ENCODE measurements at places on chromosomes 16 and 17. TPM values are rescaled to one million over a fixed set of nuclear protein-coding genes. Genes with fewer than 3 reads are reported as not detected.

Gene ZNF598
- 14.5 TPM for total RNA-seq

Gene TMC7
- 0.69 TPM for total RNA-seq

- DNase-seq, result no peak
Observed at GRCh38 chr16:19680881-19681340, 37.1 kb downstream of the KNOP1 start.

DNA sequence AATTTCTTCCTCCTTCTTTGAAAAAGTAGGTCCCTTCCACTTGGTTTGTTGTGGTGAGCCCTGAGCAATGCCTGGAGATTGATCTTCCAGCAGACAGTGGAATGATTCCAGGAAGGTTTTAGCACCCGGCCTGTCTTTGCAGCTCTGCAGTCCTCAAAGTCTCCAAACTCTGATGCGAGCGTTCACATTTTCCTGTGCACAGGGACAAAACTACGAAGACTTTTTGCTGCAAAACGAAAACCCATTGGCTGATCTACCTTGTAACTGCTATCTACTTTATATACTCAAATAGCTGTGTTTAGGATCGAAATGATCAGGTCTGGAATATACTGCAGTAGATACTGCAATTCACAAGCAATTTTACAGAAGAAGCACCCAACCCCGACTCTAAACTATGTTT, 21.7 kb downstream of the G6PC1 start:
- no peak for DNase-seq

DNA sequence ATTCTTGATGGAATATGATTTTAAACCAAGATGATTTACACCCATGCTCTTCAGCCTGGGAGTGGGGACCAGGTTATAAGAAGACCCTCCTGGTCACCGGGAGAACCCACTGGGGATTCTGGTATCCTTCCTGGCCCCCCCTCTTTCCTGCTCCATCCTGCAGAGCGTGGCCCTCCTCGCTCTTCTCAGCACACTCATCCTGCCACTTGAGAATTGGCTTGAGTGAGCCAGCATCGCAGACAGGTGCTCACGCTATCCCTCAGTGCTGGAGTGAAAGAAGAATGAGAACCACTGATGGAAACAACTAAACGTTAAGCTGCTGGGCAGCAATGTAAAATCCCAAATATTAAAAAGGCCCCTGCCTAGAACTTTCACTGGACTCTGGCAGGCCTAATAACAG, 98.0 kb downstream of the CYTH1 start:
- DNase-seq, result no peak

- peak; percentile 64 for DNase-seq
Observed at GRCh38 chr17:8954339-8954738, 11.2 kb downstream of the PIK3R5 start.

Gene HCRT
- not detected for total RNA-seq

DNA sequence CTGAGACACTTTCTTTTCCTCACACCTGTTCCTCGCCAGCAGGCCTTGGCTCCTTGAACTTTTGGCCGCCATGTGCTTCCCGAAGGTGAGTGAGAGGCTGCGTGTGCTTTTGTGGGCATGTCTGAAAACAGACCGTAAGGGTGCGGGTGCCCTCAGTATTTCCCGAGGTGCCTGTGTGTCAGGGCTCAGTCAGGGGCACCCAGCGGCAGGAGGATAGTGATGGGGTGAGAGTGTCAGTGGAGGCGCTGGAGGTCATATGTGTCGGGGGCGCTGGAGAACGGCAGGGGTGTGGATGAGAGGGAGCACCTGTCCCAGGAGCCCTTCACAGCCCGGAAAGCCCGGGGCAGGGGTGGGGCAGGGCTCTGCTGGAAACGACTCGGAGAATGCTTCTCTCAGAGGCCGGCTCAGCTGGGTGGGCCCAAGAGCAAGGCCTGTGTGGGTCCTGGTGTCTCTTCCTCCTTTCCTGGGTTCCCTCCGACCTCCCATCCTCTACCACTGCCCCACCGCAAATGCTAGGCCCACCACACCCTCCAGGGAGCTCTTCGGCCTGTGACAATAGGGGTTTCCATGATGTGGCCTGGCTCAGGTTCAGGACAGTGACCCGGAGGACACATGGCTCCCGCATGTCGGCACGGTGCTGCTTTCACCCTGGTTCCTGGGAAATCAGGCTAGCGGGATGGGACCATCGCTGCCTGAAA, 451 bp downstream of the IL32 start:
- DNase-seq, result no peak

Gene PRM1
- total RNA-seq, result not detected

DNA sequence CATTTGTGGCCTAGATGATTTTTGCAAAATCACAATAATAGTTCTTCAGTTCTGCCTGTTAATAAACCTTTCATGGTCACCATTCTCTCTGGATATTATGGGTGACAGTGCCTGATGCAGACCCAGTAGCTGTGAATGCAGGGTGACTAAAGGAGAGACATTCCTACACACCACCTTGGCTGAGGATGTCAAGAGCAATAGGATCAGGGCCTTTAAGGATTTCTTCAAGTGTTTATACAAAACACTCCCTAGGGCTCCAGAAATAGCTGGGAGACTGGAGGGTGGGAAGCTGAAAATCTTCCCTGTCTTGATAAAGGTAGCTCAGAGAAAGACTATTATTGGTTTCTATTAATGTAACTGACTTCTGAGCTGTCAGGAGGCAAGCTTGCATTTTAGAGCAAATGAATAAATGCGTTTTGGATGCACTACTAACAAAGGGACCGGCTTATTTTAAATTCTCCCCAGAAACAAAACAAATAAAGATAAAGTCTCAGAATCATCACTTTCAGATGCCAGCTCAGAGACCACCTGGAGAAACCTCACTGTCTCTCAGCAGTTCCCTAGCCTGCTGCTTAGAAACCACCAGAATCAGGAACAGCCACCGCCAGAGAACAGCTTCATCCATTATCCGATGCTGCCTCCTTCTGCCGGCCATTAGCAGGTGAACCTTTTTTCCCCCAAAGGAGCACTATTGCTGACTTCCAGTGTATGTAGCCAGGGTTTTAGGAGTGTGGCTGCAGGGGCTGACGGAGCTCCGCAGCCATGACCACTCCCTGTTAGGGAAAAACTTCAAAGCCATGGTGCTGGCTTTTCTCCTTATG, 171.4 kb upstream of the DYNLRB2 start:
- DNase-seq, result no peak

- DNase-seq, result no peak
Observed at GRCh38 chr16:87809150-87809902, 43.5 kb upstream of the KLHDC4 start.

Gene TRIM25
- total RNA-seq, result 17.2 TPM

Gene PSKH1
- total RNA-seq, result 19.5 TPM

Gene RAMP2
- 37.7 TPM for total RNA-seq

DNA sequence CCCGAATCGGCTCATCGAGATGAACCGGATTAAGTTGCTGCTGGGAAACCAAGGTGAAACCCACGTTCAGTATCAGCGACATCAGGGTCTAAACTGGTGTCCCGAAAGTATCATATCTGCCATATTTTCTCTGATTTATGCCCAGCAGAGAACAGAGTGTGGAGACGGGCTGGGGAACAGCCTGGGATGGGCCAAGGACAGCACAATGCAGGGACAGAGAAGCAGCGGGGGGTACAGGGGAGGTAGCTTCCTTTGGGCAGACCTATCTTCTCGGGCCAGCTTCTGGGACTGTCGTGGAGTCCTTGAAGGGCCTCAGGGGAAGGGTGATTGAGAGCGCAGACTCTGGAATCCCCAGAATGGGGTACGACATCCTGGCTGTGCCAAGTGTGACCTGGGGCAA, 17.5 kb upstream of the MLKL start:
- no peak for DNase-seq

Gene HAP1
- 0.14 TPM for total RNA-seq

Gene MRPS23
- 89.4 TPM for total RNA-seq

GRCh38 chr16:14015033-14015432, 56.1 kb upstream of the MRTFB start:
- no peak for DNase-seq
